ENCODE measurements at places on chromosomes 5 and 9.

DNA sequence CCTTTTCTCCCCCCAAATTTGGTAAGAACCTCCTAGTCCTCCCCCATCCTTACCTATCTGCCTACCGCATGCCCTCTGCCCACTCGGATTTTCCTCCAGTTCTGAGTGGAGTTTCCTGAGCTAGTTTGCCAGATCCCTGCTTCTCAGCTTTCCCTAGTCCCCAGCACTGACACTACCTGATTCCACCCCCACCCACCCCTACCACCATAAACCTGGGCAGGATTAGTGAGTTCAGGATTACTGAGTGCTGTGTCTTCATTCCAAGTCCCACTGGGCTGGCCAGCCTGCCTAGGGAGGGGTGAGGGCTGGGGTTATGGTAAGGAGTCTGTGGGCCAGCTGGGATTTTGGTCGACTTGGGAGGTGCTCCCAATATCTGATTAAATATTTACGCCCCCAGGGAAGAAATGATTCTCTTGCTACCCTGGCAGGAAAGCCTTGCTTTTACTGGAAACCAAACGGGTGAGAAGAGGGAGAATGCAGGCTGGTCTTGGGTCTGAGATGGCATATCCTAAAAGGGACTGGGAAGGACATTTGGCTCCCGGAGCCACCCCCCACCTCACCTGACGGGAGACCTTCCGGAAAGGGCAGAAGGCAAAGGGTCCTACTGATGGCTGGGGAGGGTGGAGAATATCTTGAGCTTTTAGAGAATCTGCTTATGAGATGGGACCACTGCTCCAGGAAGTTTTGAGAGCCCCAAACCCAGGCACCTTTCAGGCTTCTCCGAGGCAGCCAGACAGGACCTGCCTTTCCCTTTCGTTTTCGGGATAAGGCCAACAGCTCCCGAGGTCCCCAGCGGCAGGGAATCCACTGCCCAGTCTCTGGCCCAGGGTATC, 3.7 kb downstream of the PITX1 start:
- no peak for DNase-seq

- peak; percentile 52 for DNase-seq
Measured at GRCh38 chr9:121684381-121685145, 33.1 kb downstream of the DAB2IP start.

- no peak for DNase-seq
Measured at GRCh38 chr9:35464141-35465025, 25.5 kb upstream of the RUSC2 start.

- DNase-seq: no peak
Measured at GRCh38 chr5:91269198-91269597, 113.9 kb downstream of the ARRDC3 start.

DNA sequence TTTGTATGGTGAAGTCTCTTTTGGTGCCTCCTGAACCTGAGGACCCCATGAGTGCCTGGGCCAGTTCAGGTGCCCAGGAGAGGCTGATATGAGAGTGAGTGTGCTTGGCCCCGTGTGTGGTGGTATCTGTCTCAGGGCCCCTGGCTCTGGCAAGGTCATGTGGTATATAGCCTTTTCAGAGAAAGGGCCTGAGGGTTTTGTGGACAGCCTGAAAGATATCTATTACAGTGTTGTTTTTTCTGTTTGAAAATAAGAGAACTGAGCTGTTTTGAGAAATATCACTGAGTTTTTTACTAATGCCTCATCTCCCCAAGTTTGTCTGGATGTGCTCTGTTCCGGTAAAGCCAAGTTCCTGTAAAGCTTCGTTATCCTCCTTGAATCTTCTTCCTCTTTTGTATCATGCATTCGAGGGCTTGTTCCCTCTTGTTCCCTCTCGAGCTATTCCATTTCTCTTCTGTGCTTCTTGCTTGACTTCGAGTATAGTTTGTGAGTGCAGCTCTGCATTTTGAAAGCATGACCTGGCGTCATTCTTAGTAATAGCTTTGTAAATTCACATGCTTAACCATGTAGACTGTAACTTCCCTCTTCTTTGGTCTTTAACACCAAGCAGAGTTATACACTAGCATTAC, 122.3 kb downstream of the MAST4 start:
- no peak for DNase-seq

DNA sequence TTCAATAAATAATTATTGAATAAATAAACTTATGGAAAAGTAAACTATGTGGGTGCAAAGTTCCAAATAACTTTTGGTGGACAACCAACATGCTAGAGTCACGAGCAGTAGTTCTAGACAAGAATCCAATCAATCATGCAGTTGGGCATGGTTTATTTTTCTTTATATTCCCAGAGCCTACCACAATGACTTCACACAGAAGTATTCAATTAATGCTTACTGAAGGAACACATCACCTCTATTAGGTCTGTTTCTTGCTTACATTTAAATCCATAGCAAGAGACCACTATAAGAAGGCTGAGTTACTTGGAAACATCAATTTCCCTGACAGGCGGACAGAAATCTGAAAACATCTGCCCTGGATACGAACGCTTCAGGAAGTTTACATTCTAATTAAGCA, 214.2 kb downstream of the TMEM232 start:
- DNase-seq: no peak

- peak; percentile 31 for DNase-seq
Measured at GRCh38 chr9:93298498-93299417, 114.8 kb downstream of the WNK2 start.

DNA sequence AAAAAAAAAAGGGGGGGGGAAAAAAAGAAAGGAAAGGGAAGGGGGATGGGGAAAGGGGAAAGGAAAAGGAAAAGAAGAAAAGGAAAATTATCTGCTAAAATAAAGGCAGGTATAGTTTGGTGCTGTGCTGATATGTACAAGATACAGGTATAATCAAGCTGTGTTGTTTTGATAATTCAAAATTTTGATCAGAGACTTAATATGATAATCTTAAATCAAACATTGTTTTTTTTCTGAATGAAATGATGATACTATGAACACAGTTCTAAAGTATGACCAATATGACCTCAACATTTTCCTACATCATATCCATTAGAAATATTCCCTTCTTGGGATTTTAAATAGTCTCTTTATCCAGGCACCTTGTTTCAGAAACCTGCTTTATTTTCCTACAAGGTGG, 115.6 kb upstream of the TRPM3 start:
- DNase-seq: no peak

GRCh38 chr5:157523976-157524375, 51.6 kb downstream of the ADAM19 start:
- DNase-seq: no peak

- DNase-seq: no peak
Measured at GRCh38 chr9:128358861-128359260, 12.3 kb upstream of the URM1 start.

DNA sequence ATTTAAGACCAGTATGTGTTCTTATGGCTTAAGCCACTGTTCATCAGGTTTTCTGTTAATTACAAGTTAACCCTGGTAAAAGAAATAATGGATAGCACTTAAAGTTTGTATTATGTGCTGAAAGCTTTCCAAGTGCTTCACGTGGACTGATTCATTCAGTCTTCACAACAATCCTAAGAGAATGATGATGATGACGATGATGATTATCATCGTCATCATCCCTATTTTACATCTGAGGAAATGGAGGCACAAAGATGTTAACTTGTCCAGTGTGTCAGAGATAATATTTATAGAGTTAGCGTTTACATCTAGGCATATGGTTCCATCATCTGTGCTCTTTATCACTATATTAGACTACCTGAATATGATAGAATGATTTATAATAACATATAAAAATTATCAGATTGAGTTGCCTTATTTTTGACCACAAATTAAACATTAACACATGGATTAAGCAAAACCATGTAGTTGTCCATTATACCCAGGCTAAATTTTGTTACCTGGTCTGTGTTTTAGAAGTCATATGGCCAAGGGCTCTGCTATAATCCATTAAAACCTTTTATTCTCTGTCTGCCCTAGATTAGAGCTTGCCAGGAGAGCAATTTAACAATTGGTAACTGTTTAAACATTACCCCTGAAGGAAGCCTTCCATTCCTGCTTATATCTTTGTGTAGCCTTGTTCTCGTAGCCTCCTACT, 102.3 kb upstream of the MAP3K1 start:
- no peak for DNase-seq

- no peak for DNase-seq
Measured at GRCh38 chr9:104987743-104988142, 59.8 kb upstream of the ABCA1 start.

- DNase-seq: no peak
Measured at GRCh38 chr5:107665036-107665570, 5.6 kb downstream of the EFNA5 start.

DNA sequence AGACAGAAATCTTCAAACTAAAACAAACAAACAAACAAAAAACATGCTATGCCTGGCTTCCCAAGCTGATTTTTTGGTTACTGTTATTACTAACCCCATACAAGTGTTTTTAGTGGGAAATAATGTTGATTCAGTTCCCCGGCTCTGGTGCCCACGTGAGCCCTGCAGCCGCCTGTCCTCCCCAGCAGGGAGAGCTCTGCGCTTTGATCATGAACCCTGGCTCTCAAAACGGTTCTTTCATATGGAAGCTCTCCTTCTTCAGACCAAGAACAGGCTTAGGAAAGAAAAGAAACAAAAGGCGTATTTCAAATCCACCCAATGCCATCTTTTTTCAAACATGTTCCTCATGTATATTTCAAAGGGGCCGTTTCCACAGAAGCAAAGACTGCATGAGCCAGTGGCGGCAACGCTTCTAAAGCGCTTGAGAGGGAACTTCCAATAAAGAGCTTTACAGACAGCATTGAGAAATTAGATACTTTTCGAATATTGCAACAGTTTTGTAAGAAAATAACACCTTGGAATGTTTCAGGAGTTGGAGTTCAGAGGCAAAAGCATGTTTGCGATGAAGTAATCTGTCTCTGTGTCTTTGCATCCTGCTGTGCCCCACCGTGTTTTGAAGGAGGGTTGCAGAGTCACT, 74.8 kb downstream of the ICE1 start:
- peak; percentile 78 for DNase-seq

DNA sequence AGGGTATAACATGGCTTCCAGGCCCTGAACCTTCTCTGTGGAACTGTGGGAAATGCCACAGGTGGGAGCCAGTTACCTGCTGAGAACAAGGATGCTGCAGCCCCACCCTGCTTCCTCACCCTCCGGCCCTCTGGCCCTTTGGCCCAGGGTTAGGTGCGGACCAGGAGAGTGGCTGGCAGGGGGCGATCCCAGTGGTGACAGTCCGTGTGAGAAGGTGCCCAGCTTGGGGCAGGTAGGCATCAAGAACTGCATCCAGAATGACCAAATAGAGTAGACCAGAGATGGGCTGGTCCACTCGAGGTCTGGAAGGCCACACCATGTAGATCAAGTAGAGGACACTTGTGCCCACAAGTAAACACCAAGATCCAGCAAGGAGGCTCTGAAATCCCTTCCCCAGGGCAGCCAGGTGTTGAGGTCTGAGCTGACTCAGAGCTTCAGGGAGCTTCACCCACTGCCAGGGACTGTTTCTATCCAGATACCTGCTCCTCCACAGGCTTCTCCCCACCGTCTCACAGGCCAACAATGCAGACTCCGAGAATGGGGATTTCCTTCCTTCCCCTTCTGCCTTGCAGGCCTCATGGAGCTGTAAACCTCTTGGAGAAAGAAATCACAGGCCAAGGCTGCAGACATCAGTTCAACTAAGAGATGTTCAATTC, 61.4 kb upstream of the ZSWIM6 start:
- no peak for DNase-seq

DNA sequence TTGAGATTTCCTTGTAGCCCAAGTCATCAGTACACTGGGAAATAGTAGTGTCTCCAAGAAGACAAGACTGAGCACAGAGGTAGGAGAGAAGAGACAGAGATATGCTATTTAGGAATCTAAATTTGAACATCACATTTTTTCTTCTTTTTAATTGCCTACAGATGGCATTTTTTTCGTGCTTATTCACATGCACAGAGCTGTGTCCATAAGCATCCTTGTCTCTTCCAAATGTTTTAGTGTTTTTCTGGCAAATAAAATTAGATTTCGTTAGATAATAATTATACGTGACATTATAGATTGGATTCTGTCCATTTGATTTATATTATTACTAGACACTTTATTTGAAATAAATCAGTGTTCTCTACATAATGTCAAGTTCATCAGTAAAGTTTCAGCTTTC, 80.9 kb downstream of the PRR16 start:
- no peak for DNase-seq

- DNase-seq: no peak
Measured at GRCh38 chr9:124625087-124625486, 117.9 kb upstream of the NR5A1 start.

- no peak for DNase-seq
Measured at GRCh38 chr5:177987326-177987725, 8.7 kb downstream of the PROP1 start.

DNA sequence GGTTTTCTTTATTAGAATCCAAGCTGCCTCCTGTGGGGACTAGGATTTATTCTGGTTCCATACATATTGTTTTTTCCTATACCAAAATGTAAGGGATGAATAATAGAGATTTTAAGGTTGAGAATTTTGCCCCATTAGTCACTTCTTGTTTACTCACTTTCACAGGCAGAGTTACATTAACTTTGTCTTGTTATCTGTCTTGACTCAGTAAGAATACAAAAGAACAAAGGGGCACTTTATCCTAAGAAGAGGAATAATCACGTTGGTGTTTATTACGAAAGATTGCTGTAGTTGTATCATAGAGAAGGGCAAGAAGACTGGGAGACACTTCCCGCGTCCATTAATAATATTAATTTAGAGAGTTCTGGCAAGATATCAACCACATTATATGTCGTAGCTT, 599.7 kb upstream of the FTMT start:
- no peak for DNase-seq

DNA sequence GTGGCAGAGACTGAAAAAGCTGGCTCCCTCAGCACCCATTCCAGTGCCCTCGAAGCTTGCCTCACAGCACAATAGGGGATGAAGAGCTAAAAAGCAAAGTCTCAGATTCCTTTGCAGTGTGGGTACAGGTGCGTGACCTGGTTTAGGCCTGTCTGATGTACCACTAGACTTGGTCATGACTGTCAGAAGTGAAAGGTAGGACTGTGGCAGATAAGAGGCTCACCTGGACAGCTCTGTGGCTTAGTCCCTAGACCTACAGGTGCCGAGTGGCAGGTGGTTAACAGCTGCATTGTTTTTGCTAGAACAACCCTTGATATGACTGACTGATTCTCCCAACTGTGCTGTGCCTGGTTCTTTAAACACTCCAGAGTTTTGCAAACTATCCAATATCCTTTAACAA, 14.7 kb upstream of the SFXN1 start:
- no peak for DNase-seq

DNA sequence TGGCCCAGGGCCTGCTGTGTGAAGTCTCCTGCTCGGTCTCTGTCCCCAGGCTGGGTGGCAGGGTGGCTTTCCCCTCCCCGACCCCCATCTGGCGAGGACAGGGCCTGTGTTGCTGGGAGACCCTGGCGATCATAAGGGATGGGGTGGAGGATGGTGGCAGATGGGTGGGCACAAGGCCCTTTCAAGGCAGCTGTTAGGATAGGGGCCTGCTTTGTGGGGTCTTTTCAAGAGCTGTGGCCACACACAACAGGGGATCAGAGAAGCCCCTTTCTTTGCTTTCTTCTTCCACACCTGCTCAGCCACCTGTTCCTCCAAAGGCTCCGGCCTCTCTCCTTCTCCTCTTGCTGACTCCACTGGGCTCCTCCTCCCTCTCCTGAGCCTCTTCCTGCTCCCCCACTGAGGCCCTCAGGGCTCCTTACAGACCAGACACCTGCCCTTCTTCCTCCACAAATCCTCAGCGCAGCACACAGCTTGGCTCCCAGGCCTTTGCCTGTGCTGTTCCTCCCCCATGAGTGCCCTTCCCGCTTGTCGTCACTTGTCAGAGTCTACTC, 15.0 kb upstream of the NEURL1B start:
- DNase-seq: no peak

- no peak for DNase-seq
Measured at GRCh38 chr9:121185178-121185745, 16.4 kb downstream of the RAB14 start.

GRCh38 chr5:137114529-137114928, 384.6 kb downstream of the SPOCK1 start:
- DNase-seq: no peak

All from head of caudate nucleus (tissue), 42 donors.